BE2C (cell line): ENCODE measurements at places on chromosomes 3 and 15.

- DNase-seq: no peak
Measured at GRCh38 chr15:61044723-61045122, 184.4 kb downstream of the RORA start.

GRCh38 chr15:48859426-48859825, 18.5 kb upstream of the EID1 start:
- DNase-seq: no peak

DNA sequence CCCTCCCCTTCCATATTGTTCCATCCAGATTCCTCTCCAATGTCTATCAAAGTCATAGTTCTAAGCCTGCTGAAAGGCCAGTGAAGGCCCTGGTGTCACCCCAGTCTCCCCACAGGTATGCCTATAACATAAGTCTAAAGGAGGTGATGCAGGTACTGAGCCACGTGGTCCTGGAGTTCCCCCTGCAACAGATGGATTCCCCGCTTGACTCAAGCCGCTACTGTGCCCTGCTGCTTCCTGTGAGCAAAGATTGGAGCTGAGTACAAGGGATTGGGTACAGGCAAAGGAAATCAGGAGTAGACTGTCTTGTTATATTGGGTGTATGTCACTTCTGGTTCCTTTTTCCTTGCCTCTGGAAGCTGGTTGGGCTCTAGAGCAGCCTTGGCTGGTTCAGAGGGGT, 8.2 kb downstream of the EIF2B5 start:
- DNase-seq: no peak

DNA sequence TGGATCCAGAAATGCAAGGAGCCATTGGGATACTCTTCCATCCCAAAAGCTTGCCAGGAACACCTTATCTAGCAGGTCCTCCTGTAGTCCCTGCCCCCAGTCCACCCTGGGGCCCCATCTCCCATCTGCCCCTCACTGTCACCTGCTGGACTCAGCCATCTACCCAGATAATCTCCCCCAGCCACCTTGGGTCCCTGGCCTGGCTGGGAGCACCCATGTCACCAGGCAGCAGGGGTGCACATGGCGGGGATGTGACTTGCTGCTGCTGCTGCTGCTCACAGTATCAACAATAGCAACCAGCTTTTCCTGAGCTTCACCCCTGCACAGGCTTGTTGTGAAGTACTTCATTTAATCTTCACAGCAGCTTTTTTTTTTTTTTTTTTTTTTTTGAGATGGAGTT, 12.6 kb downstream of the PTH1R start:
- DNase-seq: no peak

DNA sequence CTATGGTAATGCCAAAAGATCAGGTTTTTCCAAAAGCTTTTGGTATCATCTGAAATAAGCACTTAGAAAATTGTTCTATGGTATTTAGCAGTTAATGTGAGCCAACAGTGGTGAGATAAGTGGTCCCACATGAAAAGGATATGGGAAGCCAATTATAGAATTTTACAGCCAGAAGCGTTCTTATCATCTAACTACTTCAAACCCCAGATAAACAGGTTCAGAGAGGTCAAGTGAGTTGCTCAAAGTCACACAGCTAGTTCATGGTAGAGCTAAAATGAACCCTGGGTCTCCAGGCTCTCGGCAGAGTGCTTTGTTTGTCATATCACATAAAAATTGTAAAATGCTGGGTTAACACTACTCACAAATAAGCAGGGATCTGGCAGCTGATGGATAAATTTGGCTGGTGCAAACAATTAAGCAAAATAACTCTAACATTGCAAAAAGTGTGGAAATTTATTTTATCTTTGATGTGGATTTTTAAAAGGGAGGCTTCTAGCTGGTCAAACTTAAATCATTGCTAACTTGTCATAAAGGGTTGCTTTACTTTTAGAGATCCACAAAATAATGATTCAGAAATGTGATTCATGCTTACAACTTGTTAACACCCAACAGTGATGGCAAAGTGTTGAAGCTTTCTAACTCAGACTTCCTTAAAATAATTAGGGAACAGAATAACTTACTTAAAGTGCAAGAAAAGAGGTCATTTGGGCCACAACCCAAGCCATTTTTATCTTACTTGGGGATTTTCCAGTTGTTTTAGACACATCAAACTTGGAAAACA, 202.8 kb upstream of the TBC1D5 start:
- no peak for DNase-seq

DNA sequence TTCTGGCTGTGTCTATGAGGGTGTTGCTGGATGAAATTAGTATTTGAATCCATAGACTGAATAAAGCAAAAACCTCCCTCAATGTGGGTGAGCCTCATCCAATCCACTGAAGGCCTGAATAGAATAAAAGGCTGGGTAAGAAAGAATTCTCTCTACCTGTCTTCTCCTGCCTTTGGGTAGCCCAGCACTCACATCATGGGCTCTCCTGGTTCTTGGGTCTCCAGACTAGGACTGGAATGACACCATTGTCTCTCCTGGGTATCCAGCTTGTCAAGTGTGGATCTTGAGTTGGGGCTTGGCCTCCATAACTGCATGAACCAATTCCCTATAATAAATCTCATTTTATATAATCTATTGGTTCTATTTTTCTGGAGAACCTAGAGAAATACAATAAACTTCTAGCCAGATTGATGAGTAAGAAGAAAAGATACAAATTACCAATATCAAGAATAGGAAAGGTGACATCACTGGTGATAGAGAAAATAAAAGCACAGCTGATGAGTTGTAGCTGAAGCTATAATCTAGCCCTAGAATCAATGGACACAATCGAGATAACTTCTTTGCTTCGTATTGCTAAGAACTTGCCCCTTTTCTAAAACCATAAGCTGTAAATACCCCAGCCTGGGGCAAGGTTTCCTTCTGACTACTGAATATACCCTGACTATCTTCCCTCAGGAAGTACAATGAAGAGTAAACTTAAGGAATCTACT, 106.4 kb downstream of the ANO10 start:
- no peak for DNase-seq

GRCh38 chr3:56025326-56025725, 442.9 kb downstream of the ERC2 start:
- DNase-seq: no peak

DNA sequence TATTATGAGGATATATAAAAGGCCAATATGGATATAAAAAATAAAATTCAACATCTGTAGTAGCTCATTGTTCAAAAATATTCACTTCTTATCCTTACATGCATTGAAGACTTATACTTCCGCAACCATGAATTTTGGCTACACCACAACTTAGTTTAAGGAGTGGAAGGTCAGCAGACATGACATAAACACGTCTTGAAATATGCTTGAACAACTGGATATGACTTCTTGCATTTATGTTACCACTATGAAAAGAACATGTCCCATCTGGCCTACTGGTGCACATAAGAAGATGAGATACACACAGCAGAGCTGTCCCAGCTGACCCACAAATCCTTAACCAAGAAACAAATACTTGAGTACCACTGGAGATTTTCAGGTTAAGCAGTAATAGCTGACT, 52.1 kb downstream of the MYO9A start:
- DNase-seq: no peak

- no peak for DNase-seq
Measured at GRCh38 chr3:33855884-33856546, 57.6 kb downstream of the PDCD6IP start.
